Fibroblast of skin of right biceps (primary cell): ENCODE measurements at places on chromosomes 2 and 18.

DNA sequence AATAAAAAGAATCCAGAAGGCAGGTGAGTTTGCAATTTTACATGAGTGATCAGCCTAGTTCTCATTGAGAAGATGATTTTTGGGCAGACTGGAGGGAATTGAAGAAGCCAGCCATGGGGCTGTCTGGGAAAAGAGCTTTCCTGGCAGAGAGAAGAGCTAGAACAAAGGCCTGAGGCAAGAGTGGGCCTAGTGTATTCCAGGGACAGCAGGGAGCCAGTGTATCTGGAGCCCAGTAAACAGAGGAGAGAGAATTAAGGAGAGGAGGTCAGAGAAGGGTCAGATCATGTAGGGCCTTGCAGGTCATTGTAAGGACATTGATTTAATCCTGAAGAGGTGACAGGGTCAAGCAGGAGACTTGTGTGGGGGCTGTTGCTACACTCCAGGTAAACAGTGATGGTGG, 195.8 kb downstream of the SATB2 start:
- DNase-seq = no peak

GRCh38 chr18:77876319-77876865, 626.7 kb downstream of the GALR1 start:
- DNase-seq = no peak

GRCh38 chr2:24824071-24824588, 30.9 kb downstream of the CENPO start:
- DNase-seq = no peak

DNA sequence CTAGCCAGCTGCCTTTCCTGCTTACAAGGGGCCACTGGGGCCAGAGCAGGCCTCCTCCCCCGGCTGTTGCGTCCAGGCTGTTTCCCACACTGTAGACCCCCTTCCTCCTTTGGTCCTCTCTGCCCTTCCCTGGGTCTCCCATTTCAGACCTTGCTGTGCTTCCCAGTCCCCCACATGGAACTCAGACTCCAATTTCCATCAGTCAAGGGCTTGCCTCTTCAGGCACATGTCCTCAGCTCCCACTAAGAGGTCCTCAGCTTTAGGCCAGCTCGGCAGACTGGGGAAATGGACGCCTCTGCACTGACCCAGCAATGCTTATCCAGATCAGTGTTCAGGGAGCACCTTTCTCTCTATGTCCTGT, 98.0 kb upstream of the BZW1 start:
- no peak for DNase-seq

DNA sequence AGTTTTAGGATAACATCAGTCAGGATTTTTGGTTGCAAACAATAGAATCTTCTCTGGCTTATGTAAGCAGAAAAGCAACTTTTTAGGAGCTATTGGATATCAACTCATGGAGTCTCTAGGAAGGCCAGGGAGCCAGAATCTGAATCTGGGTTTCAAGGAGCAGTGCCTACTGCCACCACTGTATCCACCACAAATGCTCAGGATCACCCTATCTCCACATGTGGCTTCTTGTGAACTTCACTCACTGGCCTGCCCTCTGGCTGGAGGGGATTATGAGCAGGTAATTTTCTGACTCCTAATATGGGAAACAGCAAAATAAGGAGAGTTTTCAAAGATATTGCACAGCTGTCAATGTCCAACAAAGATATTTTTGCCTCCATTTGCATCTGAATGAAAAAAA, 142.9 kb downstream of the PKP4 start:
- no peak for DNase-seq

GRCh38 chr18:23250893-23251656, 115.8 kb downstream of the CABLES1 start:
- DNase-seq = no peak

GRCh38 chr2:16649353-16650286, 16.0 kb downstream of the CYRIA start:
- no peak for DNase-seq

GRCh38 chr2:134098321-134098720, 155.6 kb upstream of the MGAT5 start:
- DNase-seq = no peak

- no peak for DNase-seq
Measured at GRCh38 chr2:25044011-25044410, 2.1 kb downstream of the EFR3B start.

DNA sequence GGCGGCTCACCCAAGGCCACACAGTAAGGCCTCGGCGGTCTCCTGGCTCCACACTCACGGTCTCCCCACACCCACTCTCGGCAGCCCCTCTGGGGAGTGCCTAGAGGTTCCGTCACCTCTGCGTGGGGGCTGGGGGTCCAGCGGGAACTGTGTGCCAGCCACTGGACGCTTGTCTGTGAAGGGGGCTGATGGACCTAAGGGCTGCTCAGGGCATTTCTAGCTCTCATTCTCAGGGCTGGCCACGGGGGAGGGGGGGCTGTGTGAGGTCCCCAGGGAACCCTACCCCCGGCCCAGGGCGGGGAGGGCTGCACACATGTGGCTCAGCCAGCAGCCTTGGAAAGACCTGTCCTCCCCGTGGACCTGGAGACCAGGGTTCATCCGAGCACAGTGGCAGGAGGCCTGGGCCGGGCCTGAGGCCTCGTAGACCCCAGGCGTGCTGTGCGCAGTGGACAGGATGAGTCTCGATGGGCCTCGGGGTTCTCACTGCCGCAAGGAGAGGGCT, 27.1 kb upstream of the ODC1 start:
- DNase-seq = no peak

DNA sequence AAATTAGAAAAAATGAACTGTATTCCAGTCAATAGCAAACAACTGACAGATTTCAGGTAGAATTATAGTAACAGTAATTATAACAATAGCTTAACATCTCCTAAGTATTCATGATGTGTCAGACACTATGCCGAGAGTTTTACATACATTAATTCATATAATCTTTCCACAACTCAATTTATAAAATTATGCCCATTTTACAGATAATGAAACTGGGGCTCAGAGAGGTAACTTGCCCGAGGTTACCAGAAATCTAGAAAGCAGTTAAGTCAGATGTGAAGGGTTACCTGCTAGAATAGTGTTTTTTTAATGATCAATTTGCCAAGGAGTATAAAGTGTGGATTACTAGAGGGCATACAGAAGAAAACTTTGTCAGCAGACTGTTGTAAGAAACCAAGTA, 12.2 kb downstream of the NBAS start:
- no peak for DNase-seq

DNA sequence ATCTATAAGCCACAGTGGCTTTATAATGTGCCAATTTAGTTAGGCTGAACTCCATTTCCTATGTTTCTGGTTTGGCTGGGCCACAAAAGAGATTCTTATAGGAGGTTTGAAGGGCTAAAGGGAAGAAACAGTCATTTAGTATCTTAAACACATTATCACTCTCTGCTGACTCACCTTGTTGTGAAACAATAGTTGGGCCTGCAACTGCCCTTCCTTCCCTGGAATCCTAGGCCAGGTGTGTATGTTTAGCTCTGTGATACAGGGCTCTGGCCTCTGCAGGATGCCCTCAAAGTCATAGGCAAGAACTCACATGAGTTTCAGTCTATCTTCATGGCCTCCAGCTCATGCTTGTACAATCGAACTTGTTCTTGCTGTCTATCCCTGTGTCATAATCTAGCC, 400.0 kb upstream of the CELF4 start:
- no peak for DNase-seq

- peak; percentile 64 for DNase-seq
Measured at GRCh38 chr2:141393214-141393545, 737.6 kb downstream of the LRP1B start.

DNA sequence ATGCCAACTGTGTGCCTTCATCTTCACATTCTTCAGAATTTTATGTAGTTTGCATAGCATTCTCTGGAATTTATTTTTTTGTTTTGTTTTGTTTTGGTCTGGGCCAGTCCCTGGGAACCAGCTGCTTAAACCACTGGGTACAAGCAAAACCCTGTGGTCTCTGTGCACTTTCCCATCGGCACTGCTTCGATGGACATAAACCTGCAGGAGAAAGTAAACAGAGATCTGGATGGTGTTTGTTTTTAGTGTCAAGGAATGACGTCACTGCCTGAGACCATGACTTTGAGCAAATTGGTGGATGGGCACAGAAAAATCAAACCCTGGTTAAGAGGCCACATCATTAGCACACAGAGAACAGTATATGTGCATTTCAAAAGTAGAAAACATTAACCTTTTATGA, 64.7 kb upstream of the RASGRP3 start:
- no peak for DNase-seq

DNA sequence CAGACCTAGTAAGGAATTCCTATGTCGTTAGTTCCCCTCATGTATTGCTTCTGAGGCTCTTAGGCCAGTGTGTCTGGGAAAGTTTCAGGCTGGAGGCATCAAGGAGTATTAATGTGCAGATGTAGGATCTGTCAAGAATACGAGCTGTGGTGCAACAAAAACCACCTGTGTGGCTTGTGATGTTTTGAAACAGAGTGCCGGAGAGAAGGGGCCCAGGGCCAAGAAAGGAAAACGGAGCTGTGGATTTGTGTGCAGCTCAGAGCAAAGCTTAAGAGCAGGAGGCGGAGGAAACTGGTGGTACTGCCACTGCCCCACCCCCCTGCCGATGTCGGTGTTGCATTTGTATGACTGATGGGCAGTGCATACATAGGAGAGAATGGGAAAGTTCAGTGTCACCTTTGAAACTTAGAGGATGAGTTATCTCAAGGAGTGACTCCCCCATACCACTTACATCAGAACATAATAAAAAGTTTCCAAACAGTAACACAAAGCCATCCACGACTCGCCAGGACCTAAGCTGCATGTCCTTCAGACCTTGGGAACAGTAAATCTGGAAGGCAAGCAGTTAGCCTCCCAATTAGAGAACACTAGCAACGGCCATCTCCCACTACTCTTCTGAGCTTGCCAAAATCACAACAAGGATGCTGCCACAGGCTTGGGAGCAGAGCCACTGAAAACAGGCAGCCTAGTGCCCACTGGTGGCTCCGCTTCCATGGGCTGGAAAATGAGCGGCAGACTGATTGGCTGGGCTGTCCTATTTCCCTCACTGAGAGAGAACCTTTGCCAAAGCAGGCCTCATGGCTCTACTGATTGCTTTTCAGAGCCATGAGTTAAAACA, 152.7 kb upstream of the NT5C1B start:
- DNase-seq = no peak

DNA sequence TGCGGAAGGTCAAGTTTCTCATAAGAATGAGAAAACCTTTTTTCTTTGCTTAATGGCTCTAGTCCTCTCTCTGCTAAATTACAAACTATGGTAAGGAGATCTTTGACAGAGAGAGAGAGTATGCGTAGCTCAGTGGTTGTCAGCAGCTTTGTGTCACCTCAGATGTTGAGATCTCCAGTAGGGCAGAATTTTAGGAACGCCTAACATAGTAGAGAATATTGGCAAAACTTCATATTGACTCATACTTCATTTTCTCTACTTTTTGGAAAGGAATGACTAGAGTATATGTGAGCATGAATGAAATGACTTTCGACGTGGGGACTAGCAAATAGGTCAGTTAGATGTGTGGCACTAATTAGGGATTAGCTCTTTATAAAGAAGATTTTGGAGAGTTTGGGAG, 64.0 kb downstream of the WDR7 start:
- DNase-seq = peak; percentile 77

DNA sequence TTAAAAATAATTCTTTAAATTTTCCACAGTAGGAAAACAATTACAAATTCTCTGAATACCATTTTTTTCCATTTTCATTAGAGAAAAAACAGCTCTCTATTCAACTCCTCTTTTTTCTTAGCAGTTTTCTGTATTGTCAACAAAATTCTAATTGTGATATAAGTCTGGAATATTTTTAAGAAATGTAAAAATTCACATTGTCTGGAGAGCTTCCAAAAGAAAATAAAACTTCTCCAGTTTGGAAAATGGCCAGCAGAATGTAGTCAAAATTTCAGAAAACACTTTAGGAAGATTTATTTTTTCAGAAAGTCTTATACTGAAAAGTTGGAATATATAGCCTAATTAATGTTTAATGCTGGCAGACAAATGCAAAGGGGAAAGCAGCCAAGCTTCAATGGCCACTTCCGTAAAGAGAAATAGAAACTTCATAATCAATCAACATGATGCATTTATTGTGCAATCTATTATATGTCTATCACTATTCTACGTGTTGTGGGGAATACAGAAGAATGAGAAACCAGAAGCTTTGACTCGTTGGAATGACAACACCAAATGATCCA, 733.2 kb upstream of the PKDCC start:
- no peak for DNase-seq

GRCh38 chr2:101679037-101679726, 18.3 kb upstream of the MAP4K4 start:
- DNase-seq = peak; percentile 88

- DNase-seq = peak; percentile 55
Measured at GRCh38 chr2:21451403-21451802, 327.6 kb downstream of the TDRD15 start.

DNA sequence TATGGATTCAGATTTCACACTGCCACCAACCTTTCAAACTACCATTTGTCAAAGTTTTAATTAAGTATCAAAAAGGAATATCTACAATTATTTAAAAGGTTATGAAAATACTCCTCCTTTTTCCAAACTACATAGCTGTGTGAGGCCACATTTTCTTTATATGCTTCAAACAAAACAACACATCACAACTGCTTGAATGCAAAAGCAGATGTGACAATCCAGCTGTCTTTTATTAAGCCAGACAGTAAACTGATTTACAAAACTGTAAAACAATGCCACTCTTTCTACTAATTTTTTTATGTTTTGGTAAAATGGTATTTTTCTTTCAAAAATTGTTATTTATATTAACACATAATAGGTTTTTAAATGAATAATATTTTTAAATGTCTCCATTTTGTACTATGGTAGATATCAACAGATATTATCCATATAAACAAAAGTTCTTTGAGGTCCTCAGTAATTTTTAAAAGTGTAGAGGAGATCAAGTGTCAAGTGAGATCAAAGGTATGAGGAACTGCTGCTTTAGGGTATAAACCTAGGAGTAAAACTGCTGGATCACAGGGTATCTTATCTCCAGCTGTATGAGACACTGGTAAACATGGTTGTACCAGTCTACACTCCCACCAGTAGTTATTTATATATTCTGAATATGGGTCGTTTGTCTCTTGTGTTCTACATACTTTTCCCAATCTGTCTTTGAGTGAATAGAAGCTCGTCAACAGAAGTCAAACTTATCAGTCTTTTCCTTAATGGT, 68.8 kb upstream of the SERTAD2 start:
- no peak for DNase-seq

DNA sequence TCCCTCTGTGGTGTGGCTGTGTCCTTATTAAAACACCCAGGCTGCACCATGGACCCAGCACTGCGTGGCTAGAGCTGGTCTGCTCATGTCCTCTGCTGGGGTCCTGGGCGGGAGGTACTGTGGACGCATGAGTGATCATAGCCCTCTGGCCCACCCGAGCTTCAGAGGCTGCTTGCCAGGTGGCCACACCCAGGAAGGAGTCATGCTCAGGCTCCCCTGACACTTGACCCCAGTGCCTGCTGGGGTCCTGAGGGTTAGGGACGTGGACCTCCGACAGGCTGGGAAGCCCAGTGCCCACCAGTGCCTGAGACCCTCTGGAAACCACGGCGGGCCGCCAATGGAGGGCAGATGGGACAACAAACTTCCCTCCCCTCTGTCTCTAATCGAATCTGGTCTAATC, 66.3 kb upstream of the HS6ST1 start:
- DNase-seq = no peak

DNA sequence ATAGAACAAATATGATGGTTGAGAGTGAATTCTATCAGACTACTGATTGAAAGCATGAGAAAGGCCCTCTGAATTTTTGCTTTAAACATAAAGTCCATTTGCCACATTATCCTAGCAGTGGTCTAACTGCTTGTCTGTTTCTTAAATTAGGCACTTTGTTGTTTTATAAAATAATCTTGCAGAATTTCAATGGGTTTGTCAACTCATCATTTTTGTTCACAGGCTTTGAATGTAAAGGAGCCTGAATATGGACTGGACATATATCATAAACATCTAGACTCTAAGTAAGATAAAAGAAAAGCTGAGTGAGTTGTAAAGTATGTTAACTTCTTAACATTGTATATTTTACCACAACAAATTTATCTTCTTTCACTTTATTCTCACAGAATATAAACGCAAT, 845.9 kb downstream of the SUCLG1 start:
- DNase-seq = no peak
